ENCODE measurements at places on chromosomes 11 and 22.

- no peak for DNase-seq
Measured at GRCh38 chr11:25094085-25094802, 597.4 kb downstream of the LUZP2 start.

GRCh38 chr11:27291954-27292636 lies 70.9 kb downstream of the CCDC34 start:
- no peak for DNase-seq

DNA sequence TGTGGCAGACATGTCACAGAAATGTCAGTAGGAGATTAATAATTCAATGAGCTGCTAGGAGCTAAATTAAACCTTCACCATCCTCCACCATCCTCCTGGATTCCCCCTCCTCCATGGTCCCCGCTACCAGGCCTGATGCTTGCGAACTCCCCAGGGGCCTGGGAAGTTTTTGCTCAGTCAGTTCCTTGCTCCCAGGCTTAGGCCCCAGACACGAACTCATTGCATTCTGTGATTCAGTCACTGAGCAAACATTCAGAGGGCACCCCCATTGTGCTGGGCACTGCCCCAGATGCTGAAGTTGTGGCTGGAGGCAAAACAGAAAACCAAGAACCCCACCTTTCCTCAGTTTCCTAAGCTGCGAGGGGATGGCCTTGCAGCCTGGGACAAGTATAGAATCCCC lies 14.3 kb downstream of the NPTXR start:
- DNase-seq, result no peak

DNA sequence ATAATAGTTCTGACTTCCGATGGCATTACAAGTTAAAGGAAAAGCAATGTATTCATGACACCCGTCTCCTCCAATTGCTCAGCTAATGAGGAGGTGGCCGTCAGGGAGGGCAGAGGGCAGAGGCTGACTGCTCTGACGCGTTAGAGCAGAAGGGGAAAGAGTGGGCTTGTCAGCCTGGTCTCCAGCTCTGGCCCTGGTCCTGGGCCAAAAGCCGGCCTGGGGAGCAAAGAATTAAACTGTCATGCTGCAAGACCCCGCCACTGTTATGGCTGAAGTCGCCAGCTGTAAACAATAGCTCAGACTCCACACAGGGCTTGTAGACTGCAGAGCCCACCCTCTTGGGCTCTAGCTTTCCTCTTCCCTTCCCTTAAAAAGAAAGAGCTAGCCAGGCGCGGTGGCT lies 119.7 kb downstream of the NAT10 start:
- DNase-seq, result no peak

- peak; percentile 9 for DNase-seq
Measured at GRCh38 chr11:12390687-12391110, 13.3 kb downstream of the PARVA start.

- DNase-seq, result no peak
Measured at GRCh38 chr11:71930556-71931244, 1.9 kb downstream of the RNF121 start.

- DNase-seq, result peak; percentile 32
Measured at GRCh38 chr11:132125988-132126871, 755.8 kb downstream of the NTM start.

GRCh38 chr11:2095542-2095941 lies 43.6 kb downstream of the IGF2 start:
- no peak for DNase-seq

GRCh38 chr11:17606233-17607082 lies 59.4 kb downstream of the OTOG start:
- DNase-seq, result no peak

DNA sequence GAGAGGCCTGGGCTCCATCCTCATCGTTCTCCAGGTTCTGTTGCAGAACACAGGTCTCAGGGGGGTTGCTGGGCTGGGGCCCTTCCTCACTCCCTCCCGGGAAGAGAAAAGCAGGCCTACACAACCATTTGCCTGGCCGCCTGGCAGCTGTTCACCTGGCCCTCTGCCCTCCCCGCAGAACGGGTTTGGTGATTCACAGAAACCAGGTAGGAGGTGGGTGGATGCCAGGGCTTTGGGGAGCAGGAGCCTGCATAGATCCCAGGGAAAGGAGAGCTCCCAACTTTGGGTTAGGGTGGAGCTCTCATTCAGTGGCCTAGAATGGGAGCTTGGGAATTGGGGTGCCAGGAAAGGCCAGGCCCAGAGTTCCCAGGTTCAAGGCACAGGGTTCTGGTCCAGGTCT lies 995 bp downstream of the TMEM134 start:
- DNase-seq, result no peak

- no peak for DNase-seq
Measured at GRCh38 chr11:118304227-118304567, 333 bp upstream of the CD3E start.

- DNase-seq, result no peak
Measured at GRCh38 chr22:39109361-39109760, 12.3 kb downstream of the APOBEC3H start.

GRCh38 chr11:48041877-48042695 lies 61.7 kb downstream of the PTPRJ start:
- no peak for DNase-seq

GRCh38 chr11:32429477-32429876 lies 5.9 kb downstream of the WT1 start:
- DNase-seq, result no peak

DNA sequence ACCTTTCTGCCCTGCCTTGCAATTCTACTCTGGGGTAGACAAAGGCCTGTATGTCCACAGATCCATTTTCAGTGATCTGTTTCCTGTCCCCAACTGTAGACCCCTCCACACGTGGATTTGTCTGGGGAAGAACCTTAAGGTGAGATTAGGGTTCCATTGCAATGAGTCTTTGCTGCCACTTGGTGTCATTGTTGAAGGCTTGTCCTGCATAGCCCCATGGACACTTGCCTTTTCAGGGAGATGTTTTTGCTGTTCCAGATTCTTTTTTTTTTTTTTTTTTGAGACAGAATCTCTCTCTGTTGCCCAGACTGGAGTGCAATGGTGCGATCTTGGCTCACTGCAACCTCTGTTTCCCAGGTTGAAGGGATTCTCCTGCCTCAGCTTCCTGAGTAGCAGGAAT lies 21.8 kb downstream of the SERPING1 start:
- DNase-seq, result no peak

GRCh38 chr11:35785287-35786167 lies 123.0 kb downstream of the TRIM44 start:
- no peak for DNase-seq

DNA sequence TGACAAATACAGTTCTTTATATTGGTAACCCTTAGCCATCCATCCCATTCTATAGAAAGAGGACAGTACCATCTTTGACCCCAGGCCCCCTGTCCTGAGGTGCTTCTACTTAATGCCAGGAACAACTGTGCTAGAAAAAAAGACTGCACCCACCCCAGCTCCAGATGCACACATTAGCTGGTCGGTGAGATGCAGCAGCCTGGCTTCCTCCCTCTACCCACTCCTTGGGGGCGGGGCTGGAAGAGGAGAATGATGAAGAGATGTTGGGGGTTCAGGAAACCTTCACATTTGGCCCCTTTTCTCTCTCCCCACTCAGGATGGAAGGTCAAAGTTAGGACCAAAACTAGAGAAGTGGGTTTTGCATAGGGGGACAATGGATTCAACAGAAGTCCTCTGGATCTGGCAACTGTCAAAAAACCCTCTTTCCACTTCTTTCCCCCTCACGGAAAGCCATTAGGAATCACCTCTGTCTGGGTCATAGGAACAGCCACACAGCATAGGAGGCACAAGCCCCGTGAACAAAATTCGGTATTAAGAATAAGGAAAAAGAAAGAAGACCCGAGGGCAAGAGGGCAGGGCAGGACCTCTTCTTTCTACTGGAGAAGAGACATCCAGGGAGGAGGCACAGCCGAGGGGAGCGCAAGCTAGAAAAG lies 755 bp downstream of the NRIP3 start:
- no peak for DNase-seq

DNA sequence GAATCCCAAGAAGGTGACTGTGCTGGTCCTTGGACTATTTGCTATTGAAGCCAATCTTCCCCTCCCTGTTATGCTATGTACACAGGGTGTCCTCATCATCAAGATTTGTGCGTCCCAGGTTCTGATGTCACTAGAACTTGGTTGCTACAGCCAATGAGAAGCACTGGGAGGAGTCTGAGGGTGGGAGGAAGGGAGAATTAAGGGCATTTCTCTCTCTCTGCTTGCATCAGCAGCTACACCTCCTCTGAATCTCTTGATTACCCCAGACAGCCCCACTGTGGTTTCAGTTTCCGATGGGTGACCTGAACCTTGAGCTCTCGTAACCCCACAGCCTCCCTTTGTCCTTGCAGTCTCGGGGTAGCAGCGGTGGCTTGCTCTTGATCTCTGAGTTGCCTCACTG lies 212.4 kb upstream of the SESN3 start:
- DNase-seq, result no peak

DNA sequence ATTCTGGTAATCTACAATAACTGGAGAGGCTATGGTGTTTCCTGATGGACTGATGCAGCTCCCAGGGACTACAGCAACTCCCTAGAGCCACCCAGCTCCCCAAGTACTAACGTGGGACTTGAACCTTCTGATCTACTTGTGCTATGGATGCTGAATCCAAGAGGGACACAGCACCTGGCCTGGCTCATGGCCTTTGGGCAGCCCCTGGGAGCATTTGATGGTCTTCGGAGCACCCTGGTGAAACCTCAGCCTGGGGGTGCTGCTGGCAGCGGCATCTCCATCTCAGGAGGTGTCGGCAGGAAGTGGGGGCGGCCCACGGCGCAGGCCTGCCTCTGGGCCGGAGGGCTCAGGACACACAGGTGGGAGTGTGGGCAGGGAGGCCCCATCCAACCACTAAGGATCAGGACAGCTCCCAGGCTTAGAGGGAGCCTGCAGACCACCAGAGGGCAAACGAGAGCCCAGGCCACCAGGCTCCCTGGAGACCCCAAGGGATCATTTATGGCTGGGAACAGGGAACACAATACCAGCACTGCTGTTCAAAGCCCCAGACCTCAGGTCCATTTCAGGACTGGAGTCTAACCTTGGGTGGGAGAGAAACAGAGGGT lies 8.7 kb downstream of the EHD1 start:
- DNase-seq, result no peak

DNA sequence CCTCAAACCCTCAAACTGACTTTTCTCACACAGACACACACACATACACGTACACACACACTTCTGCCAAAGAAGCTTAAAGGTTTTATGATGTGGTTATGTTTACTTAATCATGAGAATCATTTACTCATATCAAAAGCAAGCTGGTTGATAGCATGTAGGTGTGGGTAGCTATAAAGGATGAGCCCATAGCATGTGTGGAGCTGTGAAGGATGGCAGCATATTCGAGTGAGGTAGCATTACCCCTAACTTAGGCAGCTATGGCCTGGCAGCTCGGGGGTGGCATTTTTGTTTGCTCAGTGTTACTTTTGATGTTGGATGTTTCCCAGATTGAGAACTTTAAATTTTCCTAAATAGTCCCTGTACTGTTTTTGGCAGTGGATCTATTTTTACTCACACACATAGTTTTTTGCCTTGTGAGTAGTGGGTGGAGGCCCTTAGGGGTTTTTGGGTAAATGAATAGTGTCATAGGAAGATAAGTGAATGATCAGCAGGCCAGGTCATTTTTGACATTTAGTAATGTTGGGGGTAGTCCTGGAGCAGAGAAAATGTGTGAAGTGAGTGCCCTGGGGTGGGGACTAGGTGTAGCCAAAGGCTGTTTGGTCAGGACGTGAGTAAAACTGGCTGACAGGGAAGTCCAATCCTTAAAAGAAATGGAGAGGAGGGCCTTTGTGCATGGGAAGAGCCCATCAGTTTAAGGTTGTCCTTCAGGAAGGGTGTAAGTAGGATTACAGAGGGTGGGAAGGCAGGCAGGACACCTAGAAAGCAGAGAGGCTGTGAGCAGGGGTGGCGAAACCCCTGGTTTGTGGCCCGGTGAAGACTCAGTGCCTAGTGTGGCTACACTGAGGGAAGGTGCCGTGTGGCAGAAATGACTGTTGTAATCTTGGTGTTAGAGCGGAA lies 7.1 kb downstream of the YWHAH start:
- no peak for DNase-seq

- no peak for DNase-seq
Measured at GRCh38 chr11:113725407-113725806, 19.3 kb upstream of the TMPRSS5 start.

GRCh38 chr11:47711816-47712215 lies 3.4 kb downstream of the AGBL2 start:
- no peak for DNase-seq

GRCh38 chr11:75453916-75454655 lies 21.1 kb upstream of the KLHL35 start:
- DNase-seq, result no peak

- no peak for DNase-seq
Measured at GRCh38 chr11:123577081-123577598, 77.3 kb downstream of the SCN3B start.

DNA sequence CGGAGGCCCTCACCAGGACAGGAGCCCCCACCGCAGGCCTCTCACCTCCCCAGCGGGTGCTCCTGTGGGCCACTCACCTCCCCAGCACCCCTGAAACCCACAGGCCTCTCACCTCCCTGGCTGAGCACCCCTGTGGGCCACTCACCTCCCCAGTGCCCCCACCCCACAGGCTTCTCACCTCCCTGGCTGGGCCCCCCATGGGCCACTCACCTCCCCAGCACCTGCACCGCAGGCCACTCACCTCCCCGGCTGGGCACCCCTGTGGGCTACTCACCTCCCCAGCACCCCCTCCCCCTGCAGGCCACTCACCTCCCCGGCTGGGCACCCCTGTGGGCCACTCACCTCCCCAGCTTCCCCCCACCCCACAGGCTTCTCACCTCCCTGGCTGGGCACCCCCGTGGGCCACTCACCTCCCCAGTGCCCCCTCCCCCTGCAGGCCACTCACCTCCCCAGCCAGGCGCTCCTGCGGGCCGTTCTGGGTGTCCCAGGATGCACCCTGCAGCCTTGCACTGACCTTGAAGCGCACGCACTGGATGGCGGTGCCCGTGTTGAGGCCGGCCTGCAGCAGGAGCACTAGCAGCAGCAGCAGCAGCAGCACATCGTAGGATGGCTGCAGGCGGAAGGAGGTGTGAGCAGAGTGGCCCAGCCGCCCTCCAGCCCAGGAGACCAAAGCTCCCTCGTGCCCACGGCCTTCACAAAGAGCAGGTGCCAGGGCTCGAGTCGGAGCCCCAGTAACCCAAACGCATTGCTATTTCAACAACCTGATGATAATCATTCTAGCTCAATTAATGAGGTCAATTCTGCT lies 5.7 kb upstream of the TTLL8 start:
- DNase-seq, result no peak

GRCh38 chr11:30560206-30561106 lies 25.7 kb downstream of the MPPED2 start:
- DNase-seq, result no peak

DNA sequence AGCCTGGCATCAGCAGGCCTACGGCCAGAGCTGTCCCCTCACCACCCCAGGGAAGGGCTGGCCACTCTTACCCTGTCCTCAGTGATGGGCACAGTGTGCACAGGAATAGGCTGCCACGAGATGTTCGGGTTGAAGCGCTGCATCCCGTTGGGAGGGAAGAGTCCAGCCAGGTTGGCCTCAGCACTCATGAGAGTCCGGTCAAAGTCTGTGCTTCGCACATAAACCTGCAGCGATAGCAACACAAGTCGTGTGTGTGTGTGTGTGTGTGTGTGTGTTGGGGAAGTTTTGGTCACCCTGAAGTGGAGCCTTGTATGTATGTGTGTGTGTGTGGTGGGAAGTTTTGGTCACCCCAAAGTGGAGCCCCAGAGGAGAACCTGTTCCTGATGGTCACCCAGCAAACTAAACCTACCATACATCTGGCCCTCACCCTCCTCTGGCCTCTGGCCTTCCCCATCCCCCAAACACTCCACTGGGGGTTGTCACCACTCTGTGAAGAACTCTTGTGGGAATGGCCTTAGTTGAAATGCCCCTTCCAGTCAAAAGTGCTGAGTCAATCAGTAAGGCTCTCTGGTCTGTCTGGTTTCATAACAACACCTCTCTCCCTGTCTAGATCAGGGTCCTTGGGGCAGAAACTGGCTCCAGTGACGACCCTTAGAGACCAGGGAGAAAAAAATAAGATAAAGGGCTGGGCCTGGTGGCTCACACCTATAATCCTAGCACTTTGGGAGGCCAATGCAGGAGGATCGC lies 2.8 kb downstream of the ACP2 start:
- DNase-seq, result no peak

Data from NCI-H748 treated with DMSO at 0.1 percent for 48 hours (cell line).